Fibroblast of mammary gland (primary cell): ENCODE measurements at places on chromosomes 3 and 15.

DNA sequence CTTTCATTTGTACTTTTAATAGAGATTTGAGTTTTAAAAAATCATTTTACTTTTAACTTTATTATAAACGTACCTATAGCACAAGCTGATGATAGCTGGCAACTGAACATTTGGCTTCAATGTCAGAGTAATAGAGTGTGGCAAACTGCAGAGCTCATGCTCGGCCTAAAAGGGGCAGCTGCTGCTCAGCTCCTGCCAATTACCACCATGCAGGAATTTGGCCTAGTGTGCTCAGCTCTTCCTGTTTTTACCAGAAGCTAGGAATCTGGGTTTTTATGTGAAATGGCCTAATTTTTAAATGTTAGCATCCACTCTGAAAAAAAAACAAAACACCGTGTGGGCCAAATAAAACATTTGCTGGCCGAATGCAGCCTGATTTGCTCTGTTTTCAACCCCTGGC, 1.8 kb downstream of the IFT122 start:
- peak; percentile 70 for DNase-seq

- no peak for DNase-seq
Observed at GRCh38 chr3:114057011-114057347, 442 bp downstream of the QTRT2 start.

DNA sequence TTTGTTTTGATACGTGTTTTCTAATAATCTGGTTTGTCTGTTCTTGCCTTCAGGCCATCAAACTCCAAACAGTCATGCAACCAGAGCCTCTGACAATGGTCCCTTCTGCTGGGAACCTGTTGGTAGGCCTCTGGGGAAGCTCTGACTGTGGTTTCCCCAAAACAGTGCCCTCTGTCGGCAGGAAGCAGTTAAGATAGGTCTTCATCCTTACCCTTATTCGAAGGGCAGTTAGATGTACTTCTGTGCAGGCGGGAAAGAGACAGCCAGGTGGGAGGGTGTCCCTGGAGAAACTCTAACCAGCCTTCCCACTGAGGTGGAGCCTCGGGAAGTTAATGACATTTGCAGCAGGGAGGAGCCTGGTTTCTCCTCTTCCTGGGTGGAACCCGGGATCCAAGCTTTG, 81.6 kb upstream of the CHMP2B start:
- DNase-seq, result peak; percentile 28

DNA sequence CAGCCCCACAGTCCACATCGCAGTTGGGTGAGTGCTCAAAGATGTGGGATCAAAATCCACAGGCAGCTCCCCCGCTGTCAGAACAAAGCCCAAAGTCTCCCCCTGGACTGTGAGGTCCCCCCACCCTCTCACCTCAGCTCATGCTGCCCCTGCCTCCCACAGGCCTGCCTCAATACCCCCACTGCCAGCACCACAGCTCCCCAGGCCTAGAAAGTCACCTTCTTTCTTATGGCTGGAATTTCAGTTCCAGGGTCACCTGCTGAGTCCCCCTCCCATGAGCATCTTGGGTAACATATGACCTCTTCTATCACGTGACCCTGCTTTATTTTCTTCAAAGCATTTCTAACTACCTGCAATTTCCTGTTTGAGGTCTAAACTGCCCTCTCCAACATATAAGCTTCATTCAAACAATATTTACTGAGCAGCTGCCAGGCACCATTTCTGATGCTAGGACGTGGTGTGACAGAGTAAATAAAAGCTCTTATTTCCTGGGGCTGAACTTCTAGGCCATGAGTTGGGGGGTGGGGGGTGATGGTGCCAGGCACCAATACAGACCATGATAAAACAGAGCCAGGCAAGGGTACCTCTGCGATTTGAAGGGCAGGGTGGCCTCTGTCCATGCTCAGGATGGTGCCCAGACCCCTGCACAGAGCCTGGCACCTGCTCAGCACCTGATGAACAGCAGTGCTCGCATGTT, 2.4 kb upstream of the TMEM89 start:
- no peak for DNase-seq

- no peak for DNase-seq
Observed at GRCh38 chr3:59266551-59266950, 216.7 kb upstream of the CFAP20DC start.

- peak; percentile 12 for DNase-seq
Observed at GRCh38 chr3:15955968-15956367, 158.2 kb upstream of the ANKRD28 start.

DNA sequence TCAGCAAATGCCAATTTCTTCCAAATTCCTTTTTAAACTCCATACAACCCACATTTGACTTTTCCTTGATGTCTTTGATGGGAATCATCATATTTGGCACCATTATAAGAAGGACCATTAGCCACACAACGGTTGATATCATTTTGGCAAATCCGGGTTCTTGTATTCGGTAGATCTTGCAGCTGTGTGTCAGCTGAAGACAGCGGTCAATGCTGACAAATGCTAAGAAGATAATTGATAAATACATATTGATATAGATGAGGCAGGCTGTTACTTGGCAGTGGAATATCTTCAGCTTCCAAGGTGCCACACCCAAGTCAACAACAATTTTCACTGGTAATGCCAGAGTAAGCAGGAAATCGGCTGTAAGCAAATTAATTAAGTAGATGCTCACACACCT, 4.2 kb downstream of the GPR171 start:
- DNase-seq, result no peak

DNA sequence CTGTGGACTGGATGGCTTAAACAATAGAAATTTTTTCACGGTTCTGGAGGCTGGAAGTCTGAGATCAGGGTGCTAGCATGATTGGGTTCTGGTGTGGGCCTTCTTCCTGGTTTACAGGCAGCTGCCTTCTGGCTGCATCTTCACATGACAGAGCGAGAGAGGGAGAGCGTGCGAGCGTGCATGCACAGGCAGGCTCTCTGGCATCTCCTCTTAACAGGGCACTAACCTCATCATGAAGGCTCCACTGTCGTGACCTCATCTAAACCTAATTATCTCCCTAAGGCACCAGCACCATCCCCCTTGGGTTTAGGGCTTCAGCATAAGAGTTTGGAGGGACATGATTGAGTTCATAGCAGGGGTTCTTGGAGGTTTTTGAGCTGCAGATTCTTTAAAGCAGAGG, 292.0 kb upstream of the C2CD4B start:
- no peak for DNase-seq

DNA sequence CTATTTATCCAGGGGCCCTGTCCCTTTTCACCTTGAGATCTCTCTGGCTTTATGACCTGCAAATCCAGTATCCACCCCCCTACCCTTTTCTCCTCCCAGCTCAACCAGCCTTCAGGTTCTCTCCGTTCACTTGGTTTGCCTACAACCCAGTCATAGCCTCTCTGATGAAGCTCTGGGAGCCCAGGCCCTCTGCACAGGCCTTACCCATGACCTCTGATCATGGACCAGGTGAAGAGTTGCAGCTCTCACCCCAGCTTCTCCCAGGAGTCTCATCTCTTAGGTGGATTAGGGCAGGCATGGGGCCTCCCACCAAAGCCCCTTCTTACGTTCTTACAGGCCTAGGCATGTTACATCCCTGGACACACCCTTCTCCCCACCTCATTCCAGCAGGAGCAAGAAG, 59.8 kb downstream of the EXOG start:
- no peak for DNase-seq

GRCh38 chr3:46897031-46897430, 19.5 kb downstream of the PTH1R start:
- no peak for DNase-seq

DNA sequence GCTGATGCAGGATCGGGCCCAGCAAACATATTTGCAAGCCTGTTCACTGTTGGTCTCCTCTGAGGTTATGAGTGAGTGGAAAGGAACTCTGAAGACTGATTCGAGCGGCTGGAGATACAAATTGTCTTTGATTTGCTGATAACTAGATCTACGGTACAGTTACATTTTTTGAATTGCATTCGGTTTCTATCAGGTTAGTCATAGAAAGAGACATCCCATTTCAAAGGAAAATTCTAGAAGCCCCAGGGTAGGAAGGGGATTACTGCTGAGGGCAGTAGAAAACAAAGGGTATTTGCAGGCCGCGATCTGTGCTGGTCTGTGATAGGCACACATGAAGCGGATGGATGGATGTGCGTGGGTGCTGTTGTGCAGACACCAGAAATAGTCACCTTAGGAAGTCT, 228.4 kb downstream of the ITPR1 start:
- DNase-seq, result peak; percentile 77

DNA sequence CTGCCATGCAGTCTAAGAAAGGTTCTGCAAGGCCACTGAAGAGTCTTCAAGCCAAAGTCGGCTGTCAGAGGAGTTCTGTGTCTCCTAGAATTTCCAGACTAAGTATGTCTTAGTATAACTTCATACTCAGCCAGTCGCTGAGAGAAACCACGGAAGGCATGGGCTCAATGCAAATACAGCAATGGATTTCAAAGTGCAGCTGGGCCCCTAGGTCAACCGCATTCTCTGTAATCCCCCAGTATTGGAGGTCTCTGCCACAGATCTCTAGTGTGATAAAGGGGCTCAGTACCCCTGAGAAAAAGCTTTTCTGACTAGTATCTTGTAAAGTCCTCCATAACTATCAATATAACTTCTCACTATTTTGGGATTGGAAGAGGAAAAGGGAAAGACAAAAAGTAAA, 208.3 kb downstream of the VPS13C start:
- no peak for DNase-seq

- no peak for DNase-seq
Observed at GRCh38 chr15:56659197-56659596, 74.1 kb downstream of the ZNF280D start.

DNA sequence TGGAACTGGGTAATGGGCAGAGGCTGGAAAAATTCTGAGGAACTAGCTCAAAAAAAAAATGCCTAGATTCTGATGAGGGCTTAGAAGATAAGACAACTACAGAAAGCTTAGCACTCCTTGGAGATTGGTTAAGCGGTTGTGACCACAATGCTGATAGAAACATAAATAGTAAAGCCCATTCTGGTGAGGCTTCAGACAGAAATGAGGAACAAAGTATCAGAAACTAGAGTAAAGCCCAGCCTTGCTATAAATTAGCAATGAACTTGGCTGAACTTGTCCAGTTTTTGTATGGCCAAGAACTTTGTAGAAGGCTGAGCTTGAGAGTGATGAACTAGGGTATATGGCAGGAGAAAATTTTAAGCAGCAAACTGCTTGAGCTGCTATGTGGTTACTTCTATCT, 25.4 kb downstream of the GOLGB1 start:
- DNase-seq, result no peak

DNA sequence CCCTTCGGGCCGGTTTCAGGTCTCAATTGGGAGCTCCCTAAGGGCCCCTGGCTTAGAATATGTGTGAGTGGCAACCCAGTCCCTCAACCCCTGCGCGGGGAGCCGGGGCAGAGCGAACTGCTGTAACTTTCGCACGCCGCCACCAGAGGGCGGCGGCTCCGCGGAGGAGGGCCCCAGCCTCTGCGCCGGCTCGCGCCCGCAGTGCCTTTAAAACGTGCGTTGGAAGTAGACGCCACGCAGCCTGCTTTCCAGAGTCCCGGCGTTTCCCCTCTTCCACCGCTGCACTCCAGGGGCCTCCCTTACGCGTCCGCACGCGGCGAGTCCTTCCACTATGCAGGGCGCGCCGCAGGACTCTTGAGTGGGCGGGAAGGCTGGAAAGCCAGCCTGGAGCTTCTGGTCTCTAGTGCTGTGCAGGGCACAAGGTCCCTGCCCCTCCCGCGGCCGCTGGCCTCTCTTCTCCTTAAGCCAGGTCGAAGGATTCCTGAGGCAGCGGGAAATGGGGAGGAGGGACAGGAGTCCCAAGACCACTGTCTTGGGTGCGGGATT, 23.7 kb upstream of the RNU6-1 start:
- peak; percentile 71 for DNase-seq

- DNase-seq, result no peak
Observed at GRCh38 chr3:59850417-59850816, 800.6 kb upstream of the CFAP20DC start.

DNA sequence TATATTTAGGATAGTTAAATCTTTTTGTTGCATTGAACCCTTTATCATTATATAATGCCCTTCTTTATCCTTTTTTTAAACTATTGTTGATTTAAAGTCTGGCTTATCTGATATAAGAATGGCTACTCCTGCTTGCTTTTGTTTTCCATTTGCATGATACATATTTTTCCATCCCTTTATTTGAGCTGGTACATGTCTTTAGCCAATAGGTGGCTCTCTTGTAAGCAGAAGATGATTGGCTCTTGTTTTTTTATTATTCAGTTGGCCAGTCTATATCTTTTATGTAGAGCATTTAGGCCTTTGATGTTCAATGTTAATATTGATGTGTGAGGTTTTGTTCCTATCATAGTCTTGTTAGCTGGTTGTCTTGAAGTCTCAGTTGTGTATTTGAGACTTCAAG, 99.5 kb upstream of the MCTP2 start:
- DNase-seq, result peak; percentile 12
